ENCODE measurements at places on chromosomes 5 and 9. TPM values are rescaled to one million over a fixed set of nuclear protein-coding genes. Genes with fewer than 3 reads are reported as not detected.

Gene LPAR1
- 0.26 TPM for total RNA-seq

Gene TYRP1
- total RNA-seq = not detected

Gene PCDHB13
- 0.06 TPM for total RNA-seq

Gene GKAP1
- total RNA-seq = 9.9 TPM

Gene WWC1
- total RNA-seq = 0.83 TPM

Gene CCDC192
- not detected for total RNA-seq

Gene ANKRD18B
- total RNA-seq = 1.7 TPM

Gene EFNA5
- total RNA-seq = 2.6 TPM

Gene STPG3
- not detected for total RNA-seq

Gene FYB1
- total RNA-seq = 372 TPM

Gene NSMF
- 89.5 TPM for total RNA-seq

Gene SPATA6L
- total RNA-seq = 3.3 TPM

Gene MPDZ
- total RNA-seq = 0.35 TPM

Gene SLC28A3
- total RNA-seq = not detected

Gene SCAMP1
- 20.6 TPM for total RNA-seq

Gene GIN1
- total RNA-seq = 12.1 TPM

Gene AK3
- 21.8 TPM for total RNA-seq

Gene NDUFB6
- 19.6 TPM for total RNA-seq

Gene YTHDC2
- 52.0 TPM for total RNA-seq

Gene SLC38A9
- total RNA-seq = 25.9 TPM

Gene GMCL2
- total RNA-seq = not detected

Gene ORM2
- total RNA-seq = 2.2 TPM

Gene KCNT1
- total RNA-seq = not detected

Gene PCDHB5
- total RNA-seq = not detected

Gene SLC6A3
- not detected for total RNA-seq

Gene PTGES2
- 91.7 TPM for total RNA-seq

Gene PCDHGA5
- 0.43 TPM for total RNA-seq

Gene DDX4
- total RNA-seq = not detected

Gene S100Z
- 0.35 TPM for total RNA-seq

Gene CYSTM1
- 4.7 TPM for total RNA-seq

Gene CCL28
- 15.8 TPM for total RNA-seq

Gene SLC45A2
- 0.20 TPM for total RNA-seq

Gene FOXI1
- total RNA-seq = 0.16 TPM

Gene ARID3C
- not detected for total RNA-seq

Gene EIF4E1B
- not detected for total RNA-seq

Gene COL23A1
- total RNA-seq = not detected

Gene TUSC1
- total RNA-seq = 0.20 TPM

Gene PGGT1B
- 41.1 TPM for total RNA-seq

Measured in T-cell (primary cell).